ENCODE measurements at places on chromosomes 1 and 21.
A peak's percentile ranks its signal among the peaks of the same experiment; 100 is the strongest.

DNA sequence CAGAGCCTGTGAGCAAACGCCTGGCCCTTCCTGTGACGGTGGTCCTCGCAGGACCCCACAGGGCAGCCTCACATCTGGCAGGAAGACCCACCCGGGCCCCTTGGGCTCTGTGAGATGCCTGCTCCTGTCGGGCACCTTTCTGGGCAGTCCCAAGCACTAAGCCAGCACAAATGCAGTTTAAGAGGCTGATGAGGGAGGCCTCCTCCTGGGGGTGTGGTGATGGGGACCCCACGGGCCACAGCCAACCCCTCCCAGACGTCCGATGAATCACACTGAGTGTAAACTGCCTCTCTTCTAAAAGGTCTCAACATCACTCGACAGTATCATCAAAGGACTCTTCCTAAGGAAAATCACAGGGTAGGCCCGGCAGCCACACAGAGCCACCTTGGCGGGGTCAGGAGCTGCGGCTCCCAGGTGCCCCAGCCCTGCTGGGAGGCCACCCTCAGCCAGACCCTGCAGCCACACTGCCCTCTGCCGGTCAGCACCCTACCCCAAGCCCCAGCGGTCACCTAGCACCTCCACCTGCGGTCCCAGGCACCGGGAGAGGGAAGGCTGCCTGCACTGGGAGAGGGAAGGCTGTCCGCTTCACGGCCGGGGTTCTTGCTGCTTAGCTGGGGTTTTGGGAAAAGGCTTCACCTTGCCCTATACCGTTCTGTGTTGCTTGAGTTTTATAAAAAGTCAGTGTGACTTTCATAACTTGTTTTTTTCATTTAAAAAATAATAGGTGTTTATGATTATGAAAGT, 3.9 kb upstream of the PRKCZ start:
- H3K36me3 ChIP-seq = no peaks in the 10 kb centered on the region
- peak; percentile 98 for DNase-seq
- no peaks in the 10 kb centered on the region for H3K4me1 ChIP-seq
- H3K27me3 ChIP-seq = peaks cover 13% of the 10 kb centered on the region
- no peak overlapping the region for H3K4me3 ChIP-seq
- H3K27ac ChIP-seq = no peak overlapping the region

DNA sequence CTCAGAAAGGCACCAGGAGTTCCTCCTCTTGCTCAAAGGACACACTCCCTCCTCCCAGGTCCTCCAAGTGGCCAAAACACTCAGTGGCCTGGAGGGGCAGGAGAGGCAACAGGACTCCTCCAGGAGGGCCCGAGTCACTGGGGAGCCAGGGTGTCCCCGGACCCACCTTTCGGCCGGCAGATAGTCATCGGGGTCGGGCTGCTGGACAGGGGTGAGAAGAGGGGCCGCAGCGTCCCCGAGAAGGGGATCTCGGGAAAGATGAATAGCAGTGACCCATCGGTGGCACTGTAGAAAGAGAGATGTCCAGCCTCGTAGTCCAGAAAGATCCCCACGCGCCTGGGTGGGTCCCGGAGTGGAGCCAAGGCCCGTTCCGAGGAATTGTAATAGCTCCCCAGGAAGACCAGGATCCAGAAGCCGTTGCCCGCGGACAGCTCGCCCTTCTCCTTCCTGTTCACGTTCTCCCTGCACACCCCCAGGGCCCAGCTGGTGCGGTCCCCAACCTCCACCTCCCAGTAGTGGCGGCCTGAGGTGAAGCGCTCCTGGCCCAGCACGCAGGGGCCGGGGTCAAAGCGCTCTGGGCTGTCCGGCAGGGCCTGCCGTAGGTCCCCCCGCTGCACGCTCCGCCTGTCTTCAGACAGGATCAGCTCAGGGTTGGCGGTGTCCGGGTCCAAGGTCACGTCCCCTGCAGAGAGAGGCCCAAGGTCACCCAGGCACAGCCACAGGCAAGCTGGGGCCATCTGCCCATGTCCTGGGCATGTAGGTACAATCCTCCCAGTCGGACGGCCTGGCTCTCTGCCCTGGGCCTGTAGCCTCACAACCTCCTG, 11.9 kb downstream of the TRIM11 start:
- H3K27me3 ChIP-seq = no peaks in the 10 kb centered on the region
- no peak for DNase-seq
- H3K27ac ChIP-seq = no peak overlapping the region
- no peaks in the 10 kb centered on the region for H3K4me1 ChIP-seq
- H3K4me3 ChIP-seq = no peak overlapping the region

GRCh38 chr1:45911634-45912033, 108.2 kb downstream of the MAST2 start:
- no peak overlapping the region for H3K4me3 ChIP-seq
- DNase-seq = peak; percentile 5
- no peaks in the 10 kb centered on the region for H3K27me3 ChIP-seq
- H3K36me3 ChIP-seq = no peaks in the 10 kb centered on the region
- H3K4me1 ChIP-seq = peaks cover 7% of the 10 kb centered on the region

DNA sequence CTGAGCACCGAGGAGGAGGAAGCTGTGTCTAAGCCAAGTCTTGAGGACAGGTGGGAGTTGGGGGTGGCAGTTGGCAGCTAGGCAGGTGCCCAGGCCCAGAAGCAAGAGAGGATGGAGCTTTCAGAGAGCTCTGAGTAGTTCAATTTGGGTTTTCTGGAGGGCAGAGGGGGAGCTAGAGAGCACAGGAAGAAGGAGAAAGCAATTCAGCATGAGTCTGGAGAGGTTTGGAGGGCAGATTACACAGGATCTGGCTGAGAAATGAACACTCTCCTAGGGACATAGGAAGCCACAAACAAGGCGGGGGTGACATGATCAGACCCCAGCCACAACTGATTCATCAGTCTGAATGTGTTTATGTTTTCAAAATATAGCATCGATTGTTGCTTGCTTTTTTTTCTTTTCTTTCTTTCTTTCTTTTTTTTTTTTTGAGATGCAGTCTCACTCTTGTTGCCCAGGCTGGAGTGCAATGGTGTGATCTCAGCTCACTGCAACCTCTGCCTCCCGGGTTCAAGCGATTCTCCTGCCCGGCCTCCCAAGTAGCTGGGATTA, 23.8 kb downstream of the PTPRF start:
- H3K4me3 ChIP-seq = no peak overlapping the region
- peak; percentile 75 for DNase-seq
- no peak overlapping the region for H3K27ac ChIP-seq
- no peaks in the 10 kb centered on the region for H3K27me3 ChIP-seq
- H3K36me3 ChIP-seq = peaks cover 53% of the 10 kb centered on the region

DNA sequence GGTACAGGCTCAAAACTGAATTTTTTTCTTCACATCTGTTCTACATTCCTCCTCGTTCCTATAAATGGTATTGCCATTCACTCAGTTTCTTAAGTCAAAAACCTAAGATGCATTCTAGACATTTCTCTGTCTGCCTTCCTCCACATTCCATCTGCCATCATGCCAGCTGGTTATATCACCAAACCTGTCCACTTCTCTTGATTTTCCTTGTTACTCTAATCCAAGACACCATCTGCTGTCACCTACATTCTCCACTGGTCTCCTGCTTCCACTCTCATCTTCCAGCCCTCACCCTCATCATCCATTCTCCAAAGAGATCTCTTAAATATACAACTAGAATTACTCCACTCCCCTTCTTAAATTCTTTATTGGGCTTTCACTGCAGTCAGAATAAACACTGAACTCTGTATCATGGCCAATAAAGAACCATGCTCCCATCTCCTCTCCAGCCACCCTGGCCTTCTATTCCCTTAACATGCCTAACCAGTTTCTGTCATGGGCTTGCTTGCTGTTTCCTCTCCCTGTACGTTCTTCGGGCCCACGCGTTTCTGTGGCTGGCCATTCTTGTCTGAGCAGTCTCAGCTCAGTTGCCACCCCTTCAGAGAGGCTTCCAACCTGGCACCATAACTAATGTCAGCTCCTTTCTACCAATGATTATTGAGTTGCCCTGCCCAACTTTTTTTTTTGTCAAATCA, 278.3 kb downstream of the ST6GALNAC3 start:
- no peaks in the 10 kb centered on the region for H3K4me1 ChIP-seq
- H3K27me3 ChIP-seq = no peaks in the 10 kb centered on the region
- no peaks in the 10 kb centered on the region for H3K36me3 ChIP-seq
- DNase-seq = no peak

GRCh38 chr1:53482441-53483153, 23.4 kb downstream of the DMRTB1 start:
- no peaks in the 10 kb centered on the region for H3K36me3 ChIP-seq
- H3K4me1 ChIP-seq = no peaks in the 10 kb centered on the region
- H3K27me3 ChIP-seq = no peaks in the 10 kb centered on the region
- H3K4me3 ChIP-seq = no peak overlapping the region
- no peak overlapping the region for H3K27ac ChIP-seq
- peak; percentile 38 for DNase-seq

DNA sequence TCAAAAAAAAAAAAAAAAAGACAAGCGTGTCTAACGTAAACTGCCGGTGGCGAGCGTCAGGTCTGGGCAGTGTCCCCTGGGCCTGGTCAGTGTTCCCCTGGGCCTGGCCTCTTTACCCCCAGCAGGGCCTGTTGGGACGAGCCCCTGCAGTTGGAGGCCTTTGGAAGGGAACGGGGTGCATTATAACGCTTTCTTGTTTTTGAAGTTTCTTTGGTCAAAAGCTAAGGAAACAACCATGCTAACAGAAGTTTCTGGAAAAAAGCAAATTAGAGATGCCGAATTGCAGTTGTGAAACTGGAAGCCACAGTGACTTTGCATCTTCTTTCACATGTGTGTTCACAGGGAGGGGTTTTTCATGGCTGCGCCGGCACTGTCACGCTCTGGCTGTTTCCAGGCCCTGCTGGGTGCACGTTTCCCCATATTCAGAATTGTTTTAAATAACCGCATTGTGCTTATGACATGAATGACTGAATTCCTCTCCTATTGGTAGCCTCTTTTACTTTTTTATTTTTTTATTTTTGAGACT, 16.0 kb downstream of the RRP1 start:
- H3K36me3 ChIP-seq = peaks cover 37% of the 10 kb centered on the region
- H3K27me3 ChIP-seq = no peaks in the 10 kb centered on the region
- DNase-seq = no peak
- no peaks in the 10 kb centered on the region for H3K4me1 ChIP-seq
- peak overlapping the region; percentile 49 for H3K27ac ChIP-seq

DNA sequence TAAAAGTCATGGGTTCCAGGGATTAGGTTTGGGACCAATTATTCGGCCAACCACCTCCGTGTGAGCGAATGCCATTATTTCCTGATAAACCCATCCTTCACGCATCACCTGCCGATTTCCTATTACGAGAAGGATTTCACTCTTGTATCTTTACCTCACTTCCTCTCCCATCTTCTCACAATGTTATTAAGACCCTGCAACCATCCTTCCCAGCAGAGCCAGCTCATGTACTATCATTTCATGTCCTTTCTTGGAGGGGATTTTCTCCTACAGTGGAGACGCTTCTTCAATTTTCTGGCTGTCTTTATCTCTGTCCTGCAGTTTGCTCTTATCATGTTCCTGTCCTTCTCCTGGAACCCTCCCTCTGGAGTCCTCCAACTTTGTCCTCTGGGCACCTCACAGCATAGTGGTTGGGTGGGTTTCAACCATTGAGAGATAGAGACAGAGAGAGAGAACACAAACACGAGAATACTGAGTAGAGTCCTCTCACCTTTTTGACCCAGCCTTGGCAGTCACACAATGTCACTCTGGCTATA, 192.2 kb downstream of the DYRK1A start:
- no peaks in the 10 kb centered on the region for H3K36me3 ChIP-seq
- no peaks in the 10 kb centered on the region for H3K4me1 ChIP-seq
- no peak for DNase-seq

GRCh38 chr21:15164678-15165303, 100.0 kb upstream of the NRIP1 start:
- DNase-seq = no peak
- H3K36me3 ChIP-seq = no peaks in the 10 kb centered on the region
- no peaks in the 10 kb centered on the region for H3K4me1 ChIP-seq
- H3K27me3 ChIP-seq = no peaks in the 10 kb centered on the region

- H3K4me3 ChIP-seq = no peak overlapping the region
- DNase-seq = no peak
- H3K4me1 ChIP-seq = peaks cover 3% of the 10 kb centered on the region
- no peaks in the 10 kb centered on the region for H3K36me3 ChIP-seq
- no peak overlapping the region for H3K27ac ChIP-seq
Observed at GRCh38 chr1:88678405-88678804, 5.7 kb upstream of the PKN2 start.
